Common myeloid progenitor, CD34-positive (primary cell): ENCODE measurements at places on chromosomes 13 and 19.

DNA sequence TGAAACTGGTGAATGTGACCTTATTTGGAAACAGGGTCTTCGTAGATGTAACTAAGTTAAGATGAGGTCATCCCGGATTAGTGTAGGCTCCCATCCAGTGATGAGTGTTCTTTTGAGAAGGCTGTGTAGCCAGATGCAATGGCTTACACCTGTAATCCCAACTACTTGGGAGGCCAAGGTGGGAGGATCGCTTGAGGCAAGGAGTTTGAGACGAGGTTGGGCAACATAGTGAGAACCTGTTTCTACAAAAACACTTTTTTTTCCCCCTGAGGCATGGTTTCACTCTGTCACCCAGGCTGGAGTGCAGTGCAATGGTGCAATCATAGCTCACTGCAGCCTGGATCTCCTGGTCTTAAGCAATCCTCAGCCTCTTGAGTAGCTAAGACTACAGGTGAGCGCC, 36.4 kb downstream of the FBN3 start:
- DNase-seq: no peak

- peak; percentile 27 for DNase-seq
Observed at GRCh38 chr19:3167533-3168272, 10.9 kb upstream of the S1PR4 start.

DNA sequence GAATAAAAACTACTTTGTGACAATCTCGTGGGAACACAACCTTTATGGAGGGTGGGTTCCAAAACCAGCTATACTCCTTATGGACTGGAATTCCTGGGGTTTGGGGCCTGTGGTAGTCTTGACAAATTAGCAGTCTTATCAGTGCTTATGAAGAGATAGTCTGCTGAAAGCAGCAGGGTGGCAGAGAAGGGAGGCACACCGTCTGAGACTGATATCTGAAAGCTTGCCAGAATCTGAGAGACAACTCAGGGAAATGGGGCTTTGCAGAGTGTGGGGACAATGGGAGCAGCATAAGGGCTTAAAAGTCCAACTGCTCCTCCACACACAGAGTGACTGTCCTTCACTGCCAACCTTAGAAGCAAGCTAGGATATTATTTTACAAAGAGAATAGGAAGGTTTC, 95.9 kb downstream of the UGGT2 start:
- DNase-seq: no peak

DNA sequence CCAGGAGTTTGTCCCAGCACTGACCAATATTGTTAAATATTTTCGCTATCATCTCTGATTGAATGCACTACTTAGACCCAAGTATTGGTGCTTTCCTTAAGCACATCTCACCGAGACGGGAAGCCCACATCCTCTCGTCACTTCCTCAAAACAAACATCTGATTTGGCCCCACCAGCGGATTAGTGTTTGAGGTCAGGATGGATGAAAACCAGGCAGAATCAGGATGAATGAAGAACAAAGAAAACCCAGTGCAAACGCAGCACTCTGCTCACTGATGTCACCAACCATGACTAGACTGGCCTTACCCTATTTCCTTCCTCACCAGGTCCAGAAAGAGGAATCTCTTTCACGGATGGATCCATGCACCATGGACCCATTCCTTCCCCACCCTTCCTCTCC, 6.0 kb downstream of the PLAUR start:
- peak; percentile 91 for DNase-seq

DNA sequence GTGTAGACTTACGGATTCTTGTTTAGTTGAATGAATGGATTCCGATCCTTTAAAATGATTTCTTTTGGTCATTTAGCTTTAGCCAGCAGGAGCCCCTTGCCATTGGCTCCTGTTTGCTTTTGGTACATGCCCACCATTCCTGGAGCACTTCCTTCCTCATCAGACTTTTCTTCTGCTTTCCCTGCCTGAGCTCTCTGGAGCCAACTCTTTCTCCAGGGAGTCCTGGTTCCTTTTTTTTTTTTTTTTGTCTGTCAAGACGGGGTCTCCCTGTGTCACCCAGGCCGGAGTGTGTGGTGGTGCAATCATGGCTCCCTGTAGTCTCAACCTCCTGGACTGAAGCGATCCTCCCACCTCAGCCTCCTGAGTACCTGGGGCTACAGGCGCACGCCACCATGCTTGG, 37.8 kb downstream of the SMARCA4 start:
- DNase-seq: no peak

DNA sequence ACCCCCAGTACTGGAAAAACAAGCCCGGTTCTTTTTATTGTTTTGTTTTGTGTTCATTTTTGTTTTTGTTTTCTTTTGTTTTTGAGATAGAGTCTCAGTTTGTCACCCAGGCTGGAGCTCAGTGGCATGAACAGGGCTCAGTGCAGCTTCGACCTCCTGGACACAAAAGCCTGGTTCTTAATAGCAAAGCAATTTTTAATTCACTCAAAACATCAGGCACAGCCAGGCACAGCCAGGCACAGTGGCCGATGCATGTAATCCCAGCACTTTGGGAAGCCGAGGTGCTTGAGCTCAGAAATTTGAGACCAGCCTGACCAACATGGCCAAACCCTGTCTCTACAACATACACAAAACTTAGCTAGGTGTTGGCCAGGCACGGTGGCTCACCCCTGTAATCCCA, 30.7 kb downstream of the INSR start:
- no peak for DNase-seq
